ENCODE measurements at places on chromosomes 2 and 18.

DNA sequence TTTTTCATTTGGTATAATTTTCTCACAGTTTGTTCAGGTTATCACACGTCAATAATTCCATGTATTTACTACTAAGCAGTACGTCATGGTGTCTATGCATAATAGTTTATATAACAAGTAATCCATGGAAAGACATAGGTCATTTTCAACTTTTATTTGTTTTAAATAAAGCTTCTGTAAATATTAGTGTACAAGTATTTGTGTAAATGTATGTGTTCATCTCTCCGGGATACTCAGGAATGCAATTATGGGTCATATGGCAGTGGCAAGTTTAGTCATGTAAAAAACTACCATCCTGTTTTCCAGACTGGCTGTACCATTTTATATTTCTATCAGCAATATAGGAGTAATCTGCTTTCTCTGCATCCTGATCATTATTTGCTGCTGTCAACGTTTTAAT is 231.1 kb upstream of the ZNF804A start:
- DNase-seq, result no peak

DNA sequence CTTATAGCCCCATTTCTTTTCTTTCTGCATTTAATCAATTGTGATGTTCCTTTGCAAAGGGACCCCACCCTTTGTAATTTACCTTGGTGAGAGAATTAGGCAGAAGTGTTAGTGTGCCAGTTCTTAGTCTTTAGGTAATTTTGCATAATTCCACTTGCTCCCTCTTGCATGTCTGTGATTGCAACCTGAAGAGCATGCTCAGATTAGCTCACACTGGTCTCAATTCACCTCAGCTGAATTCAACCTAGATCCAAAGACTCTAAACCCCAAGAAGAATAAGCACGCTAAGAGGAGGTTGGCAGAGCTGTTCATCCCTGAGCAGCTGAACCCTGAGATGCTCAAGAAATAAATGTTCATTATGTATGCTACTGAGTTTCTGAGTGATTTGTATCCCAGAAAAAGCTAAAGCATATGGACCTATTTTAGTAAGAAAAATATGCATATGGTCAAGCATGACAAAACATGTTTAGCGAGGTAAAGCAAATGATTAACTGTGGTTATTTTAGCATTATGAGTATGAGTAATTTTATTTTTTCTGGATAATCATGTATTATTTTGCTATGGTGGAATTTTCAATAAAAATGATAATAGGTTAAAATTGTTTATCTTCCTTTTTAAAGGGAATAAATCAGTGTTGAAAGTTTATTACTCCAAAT is 299.2 kb upstream of the ZSWIM2 start:
- no peak for DNase-seq

GRCh38 chr2:8494151-8494550 is 187.7 kb upstream of the ID2 start:
- no peak for DNase-seq

DNA sequence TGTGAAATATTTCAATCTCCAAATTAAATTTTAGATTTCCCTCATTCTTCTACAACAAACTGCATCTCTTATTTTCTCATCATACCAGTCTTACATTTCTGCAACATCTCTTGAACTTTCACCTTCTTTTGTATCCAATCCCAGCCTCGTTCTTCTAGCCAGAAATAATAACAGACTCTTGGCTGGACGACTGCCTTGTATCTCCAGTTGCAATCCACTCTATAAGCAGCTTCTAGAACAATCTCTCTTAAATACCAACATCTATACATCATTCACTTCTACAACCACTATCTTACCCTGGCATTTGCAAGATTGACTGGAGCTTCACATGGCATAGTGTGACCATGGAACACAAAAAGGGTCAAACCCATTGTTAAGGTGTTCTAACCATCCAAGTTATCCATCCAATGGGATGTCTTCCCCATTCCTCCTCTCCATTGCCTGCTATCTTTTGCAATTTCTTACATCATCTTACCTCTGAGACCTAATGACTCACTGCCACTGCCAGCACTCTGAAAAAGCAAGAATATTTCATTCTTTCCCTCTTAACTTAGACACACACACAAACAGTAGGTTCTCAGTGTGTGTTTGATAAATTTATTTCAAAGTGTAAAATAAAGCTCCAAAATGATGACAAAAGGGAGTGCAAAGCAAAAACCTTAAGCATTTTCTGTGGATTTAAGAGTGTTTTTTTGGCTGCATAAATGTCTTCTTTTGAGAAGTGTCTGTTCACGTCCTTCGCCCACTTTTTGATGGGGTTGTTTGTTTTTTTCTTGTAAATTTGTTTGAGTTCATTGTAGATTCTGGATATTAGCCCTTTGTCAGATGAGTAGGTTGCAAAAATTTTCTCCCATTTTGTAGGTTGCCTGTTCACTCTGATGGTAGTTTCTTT is 145.6 kb downstream of the METTL4 start:
- DNase-seq, result no peak

DNA sequence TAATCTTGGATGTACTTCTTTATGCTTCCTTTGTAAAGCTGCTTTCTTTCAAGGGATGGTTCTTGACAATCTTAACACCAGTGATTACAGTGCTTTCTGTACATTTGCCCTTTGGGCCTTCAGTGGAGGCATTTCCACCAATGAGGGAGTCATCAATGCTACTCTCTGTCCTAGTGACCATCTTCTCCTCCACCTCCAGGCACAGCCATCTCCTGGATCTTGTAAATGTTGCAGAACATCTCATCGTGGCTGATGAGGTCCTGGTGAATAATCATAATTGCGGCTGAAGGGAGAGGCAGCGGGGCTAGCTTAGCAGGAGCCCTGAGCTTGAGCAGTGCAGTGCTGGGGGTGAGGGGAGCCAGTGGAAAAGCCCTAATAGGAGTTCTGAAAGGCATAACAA is 32.5 kb downstream of the IDH1 start:
- no peak for DNase-seq
